NCI-H187 (cell line): ENCODE measurements at places on chromosomes 12 and 14.

- DNase-seq: no peak
Observed at GRCh38 chr12:113472191-113473121, 785 bp upstream of the LHX5 start.

GRCh38 chr14:101111620-101112290 lies 208.2 kb upstream of the RTL1 start:
- DNase-seq: no peak

GRCh38 chr12:643475-644302 lies 19.6 kb downstream of the NINJ2 start:
- DNase-seq: no peak

- DNase-seq: no peak
Observed at GRCh38 chr12:126772171-126772864, 1494.7 kb upstream of the TMEM132C start.

DNA sequence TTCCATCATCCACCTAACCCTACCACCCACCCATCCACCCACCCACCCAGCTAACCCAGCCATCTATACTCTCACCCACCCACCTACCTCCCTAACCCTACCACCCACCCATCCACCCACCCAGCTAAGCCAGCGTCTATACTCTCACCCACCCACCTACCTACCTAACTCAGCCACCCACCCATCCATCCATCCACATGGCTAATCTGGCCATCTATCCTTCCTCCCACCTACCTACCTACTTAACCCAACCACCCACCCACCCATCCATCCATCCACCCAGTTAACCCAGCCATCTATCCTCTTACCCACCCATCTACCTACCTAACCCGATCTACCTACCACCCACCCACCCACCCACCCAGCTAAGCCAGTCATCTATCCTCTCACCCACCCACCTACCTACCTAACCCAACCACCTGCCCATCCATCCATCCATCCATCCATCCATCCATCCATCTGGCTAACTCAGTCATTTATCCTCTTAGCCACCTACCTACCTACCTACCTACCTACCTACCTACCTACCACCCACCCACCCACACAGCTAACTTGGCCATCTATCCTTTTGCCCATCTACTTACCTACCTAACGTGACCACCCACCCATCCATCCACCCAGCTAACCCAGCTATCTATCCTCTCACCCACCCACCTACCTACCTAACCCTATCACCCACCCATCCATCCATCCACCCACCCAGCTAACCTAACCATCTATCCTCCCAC lies 44.1 kb downstream of the RFLNA start:
- no peak for DNase-seq

GRCh38 chr12:6529291-6529737 lies 5.0 kb upstream of the GAPDH start:
- no peak for DNase-seq

DNA sequence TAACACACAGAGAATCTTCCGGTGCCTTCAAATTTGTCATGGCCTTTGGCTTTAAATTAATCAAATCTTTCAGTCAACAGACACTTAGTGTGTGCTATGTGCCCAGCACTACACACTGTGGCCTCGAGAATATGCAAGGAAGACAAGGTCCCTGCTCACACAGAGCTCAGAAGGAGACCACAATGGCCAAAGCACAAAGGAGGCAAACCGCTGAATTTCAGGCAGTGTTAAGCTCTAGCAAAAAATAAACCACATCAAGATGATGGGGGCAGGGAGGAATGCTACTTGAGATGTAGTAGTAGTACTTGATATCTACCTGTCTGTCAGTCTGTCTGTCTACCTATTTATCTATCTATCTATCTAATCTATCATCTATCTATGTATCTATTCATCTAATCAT lies 227.9 kb downstream of the TMEM132D start:
- DNase-seq: no peak

- DNase-seq: no peak
Observed at GRCh38 chr12:90794212-90794611, 160.8 kb downstream of the CCER1 start.

GRCh38 chr12:123145211-123145610 lies 5.7 kb downstream of the PITPNM2 start:
- no peak for DNase-seq

DNA sequence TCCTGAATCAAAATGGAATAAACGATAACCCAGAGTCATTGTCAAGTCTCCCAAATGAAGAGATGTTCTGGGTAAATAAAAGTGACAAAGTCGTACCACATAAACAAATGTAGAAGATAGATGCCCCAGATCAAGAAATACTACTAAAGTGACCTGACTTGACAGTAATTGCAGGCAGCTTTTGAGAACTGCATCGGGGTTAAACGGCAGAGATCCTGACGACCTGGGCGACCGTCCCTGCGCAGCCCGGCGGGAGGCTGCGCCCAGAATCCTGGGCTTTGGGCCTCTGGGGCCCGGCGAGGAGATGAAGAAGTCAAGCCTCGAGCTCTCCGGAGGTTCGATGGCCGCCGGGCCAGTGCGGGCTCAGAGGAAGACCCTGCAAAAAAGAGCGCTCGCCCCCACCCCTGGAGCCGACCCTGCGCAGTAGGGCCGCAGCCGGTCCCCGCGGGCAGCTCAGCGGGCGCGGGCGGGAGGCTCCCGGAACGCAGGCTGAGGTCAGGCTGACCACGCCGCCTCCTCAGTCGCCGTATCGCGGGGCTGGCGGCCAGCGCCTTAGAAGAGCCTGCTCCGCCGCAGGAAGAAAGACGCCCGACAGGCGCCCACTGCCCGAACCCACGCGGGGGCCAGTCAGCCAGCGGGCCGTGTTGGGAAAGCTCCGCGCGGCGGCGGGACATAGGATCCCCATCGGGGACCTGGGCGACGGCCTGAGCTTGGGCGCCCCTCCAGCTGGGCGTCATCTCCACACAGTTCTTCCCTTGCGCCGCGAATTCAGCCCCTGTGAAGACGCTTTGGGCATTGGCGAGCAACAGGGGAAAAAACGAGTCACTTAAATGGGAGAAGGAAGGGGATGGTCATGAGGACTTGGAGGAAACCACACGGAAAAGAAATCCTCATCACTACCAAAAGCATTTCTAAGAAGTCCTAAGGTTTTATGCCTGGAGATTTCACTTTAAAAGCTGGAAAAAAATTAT lies 16.0 kb downstream of the NKX2-1 start:
- no peak for DNase-seq

DNA sequence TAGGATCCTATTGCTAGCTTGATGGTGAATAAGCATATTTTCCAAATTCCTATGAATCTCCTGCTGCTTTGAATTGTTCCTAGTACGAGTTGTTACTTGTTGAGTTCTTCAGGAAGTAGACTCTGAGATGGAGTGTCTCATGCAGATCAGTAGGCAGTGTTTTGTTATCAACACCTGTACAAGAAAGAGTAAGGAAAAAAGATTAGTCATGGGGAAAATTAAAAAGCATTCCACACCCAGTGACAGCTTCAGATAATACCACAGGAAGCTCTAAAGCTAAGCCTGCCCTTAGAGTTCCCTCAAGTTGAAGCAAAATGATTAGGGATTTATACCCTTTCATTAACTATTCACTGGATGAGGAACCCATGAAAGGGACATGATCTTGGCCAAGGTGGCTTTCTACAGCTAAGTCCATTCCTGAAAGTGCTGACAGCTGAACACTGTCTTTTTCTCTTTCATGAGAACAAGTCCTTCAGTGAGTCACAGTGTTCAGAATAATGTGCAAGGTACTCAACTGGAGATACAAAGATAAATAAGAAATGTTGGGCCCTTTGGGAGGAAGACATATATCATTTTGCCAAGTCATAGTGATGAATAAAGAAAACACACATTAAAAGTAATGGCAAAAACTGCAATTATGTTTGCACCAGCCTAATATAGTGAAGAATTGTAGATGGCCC lies 49.1 kb downstream of the CCER1 start:
- DNase-seq: no peak

- no peak for DNase-seq
Observed at GRCh38 chr14:50006141-50006540, 110.2 kb downstream of the VCPKMT start.
